Activated gamma-delta T cell treated with anti-CD3 and anti-CD28 coated beads, Interleukin-2, amount 50 U/mL, for 16 hours (primary cell): ENCODE measurements at places on chromosomes 11 and 22.
A peak's percentile ranks its signal among the peaks of the same experiment; 100 is the strongest.

- no peak for DNase-seq
These were observed 49.4 kb downstream of the HORMAD2 start for GRCh38 chr22:30129636-30130035.

GRCh38 chr22:38505541-38506117 is 482 bp downstream of the DDX17 start:
- peak; percentile 29 for DNase-seq

GRCh38 chr11:102539567-102539966 is 9.0 kb upstream of the MMP7 start:
- no peak for DNase-seq

DNA sequence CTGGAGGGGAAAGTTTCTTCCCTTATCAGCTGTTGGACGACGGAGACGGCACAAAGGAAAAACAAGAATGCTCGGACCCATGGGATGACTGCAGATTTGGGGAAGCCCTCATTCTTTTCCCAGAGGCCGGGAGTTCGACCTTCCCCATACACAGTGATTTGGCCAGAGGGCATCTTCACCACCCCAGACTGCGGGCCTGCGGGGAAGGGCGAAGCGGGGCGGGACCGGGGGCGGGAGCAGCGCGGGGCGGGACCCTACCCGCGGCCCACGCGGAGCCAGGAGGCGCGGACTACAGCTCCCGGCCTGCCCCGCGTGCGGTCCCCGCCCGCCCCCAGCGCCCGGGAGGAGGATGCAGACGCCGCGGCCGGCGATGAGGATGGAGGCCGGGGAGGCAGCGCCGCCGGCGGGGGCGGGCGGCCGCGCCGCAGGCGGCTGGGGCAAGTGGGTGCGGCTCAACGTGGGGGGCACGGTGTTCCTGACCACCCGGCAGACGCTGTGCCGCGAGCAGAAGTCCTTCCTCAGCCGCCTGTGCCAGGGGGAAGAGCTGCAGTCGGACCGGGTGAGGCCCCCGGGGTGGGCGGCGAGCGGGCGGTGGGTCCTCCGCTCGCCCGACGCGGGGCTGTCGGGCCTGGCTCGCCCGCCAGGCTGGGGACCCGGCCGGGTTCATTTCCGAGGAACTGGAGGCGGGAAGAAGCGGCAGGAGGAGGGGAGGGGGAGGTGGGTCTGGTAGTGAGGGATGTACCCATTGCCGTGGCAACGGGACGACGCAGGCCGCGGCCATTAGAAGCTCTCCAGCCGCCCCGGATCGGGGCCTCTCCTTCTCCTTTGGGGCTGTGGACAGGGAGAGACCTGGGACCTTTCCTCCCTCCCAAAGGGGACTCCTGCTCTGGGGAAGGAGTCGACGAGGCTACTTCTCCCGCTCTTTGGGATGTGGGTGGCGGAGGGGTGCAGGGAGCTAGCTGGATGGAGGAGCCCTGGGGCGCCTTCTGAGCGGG is at the start of gene KCTD17:
TSS of gene KCTD17 (plus strand) at position 352 of the 995 bp plus-strand sequence. CDS start at position 371, 19 bp downstream.
- peak; percentile 53 for DNase-seq

- DNase-seq, result no peak
These were observed 82.6 kb upstream of the SHISAL1 start for GRCh38 chr22:44395118-44396005.

- no peak for DNase-seq
These were observed 14.6 kb downstream of the TRIOBP start for GRCh38 chr22:37711490-37711889.

- no peak for DNase-seq
These were observed 1250.5 kb downstream of the BRD1 start for GRCh38 chr22:48577014-48577690.

DNA sequence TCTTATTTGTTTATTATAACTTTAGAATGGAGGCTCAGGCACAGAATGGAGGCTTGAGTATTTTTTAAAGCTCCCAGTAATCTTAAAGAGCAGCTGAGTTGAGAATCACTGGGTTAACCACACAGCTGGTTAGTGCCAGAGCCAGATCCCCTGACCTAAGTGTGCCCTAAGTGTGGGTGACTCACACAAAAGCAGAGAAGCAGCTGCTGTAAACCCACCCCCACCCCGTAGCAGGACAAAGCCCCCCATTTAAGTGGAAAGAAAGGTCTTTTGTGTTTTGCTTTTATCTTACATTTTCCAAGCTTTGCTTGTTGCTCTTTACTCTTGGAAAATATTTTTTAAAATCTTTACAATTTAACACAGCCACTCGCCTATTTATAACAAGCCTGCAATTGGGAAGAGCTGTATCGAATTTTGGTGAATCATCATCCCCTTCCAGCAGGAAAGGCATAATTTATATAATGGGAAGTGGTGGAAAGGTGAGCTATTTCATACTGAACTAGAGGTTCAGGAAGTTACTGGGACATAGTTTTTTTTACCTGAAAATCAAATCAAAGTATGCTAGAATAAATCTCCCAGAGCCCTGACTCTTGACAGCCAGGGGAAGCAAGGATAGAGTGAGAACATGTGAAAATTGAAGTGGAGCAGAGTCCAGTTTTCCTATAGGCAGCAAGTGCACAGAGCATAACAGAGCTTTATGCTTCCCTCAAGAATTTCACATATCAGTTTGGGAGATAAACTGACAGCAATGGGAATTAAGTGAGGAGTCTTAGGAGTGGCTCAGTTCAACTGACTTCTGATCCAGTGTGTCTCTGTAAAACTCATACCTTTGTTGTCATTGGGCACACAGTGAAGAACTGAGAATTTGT is 405.7 kb downstream of the AASDHPPT start:
- no peak for DNase-seq

DNA sequence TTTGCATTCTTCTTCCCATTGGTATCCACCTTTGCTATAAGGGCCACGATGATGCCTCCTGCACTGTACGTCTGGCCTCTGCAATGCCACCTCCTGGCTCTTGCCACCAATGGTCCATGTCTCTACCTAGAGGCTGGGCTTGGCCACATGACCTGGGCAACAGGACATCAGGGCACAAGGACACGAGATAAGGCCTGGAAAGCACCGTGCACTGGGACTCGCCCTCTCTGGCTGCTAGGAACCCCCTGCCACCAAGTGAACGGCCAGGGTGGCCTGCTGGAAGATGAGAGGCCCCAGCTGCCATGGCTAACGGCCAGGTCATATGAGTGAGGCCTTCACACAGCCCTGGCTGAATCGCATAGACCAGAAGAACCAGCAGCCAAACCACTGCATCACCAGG is 87.4 kb downstream of the TRMU start:
- DNase-seq, result no peak
